ENCODE measurements at places on chromosomes 16 and 17.

DNA sequence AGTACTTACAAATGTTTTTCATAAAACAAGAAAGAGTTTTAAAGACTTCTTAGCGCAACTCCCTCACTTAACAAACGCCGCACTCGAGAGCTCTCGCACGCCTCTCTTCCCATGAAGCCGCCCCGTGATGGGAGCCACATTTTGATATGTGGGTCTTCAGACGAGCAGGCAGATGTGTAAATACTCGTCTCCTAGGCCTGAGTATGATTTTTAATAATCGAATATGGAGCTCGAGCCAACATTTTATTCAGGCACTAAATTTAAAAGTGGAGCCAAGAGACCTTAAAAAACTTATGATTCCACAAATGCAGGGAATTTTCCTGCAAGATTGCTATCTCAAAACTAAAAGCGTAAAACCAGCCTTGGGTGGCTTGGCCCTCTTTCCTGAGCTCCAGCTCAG is 55.4 kb downstream of the IRX6 start:
- DNase-seq = no peak
- no peaks in the 10 kb centered on the region for H3K4me1 ChIP-seq
- H3K27ac ChIP-seq = no peak overlapping the region
- H3K36me3 ChIP-seq = no peaks in the 10 kb centered on the region
- H3K4me3 ChIP-seq = no peak overlapping the region

DNA sequence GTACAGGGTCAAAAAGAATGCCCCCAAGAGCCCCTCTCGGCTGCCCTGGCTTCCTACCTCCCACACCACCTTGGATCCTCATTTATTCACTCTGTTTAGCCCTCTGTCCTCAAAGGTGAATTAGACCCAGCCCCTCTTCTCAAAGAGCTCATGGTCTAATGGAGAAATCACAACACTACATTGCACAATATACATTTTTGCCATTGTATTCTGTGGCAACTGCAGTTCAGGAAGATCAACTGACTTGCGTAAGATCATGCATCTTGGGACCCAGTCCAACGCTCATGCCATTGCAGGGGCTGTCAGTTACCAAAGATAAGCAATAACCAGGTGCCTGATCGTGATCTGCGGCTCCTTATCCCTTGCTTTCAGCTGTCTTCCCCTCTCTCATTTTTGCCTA is 1.4 kb downstream of the KRT38 start:
- H3K4me1 ChIP-seq = no peaks in the 10 kb centered on the region
- H3K4me3 ChIP-seq = no peak overlapping the region
- no peak for DNase-seq
- H3K36me3 ChIP-seq = no peaks in the 10 kb centered on the region
- no peak overlapping the region for H3K27ac ChIP-seq
- peaks cover 3% of the 10 kb centered on the region for H3K27me3 ChIP-seq

- no peaks in the 10 kb centered on the region for H3K36me3 ChIP-seq
- no peak for DNase-seq
- H3K4me1 ChIP-seq = no peaks in the 10 kb centered on the region
- H3K4me3 ChIP-seq = no peak overlapping the region
- no peak overlapping the region for H3K27ac ChIP-seq
These were observed 35.2 kb downstream of the NXN start for GRCh38 chr17:944266-944826.

- H3K4me1 ChIP-seq = peaks cover 85% of the 10 kb centered on the region
These were observed 746 bp upstream of the POLG2 start for GRCh38 chr17:64497565-64498035.

GRCh38 chr17:55549140-55549539 is 37.9 kb upstream of the SMIM36 start:
- no peaks in the 10 kb centered on the region for H3K36me3 ChIP-seq
- H3K27me3 ChIP-seq = peaks cover 19% of the 10 kb centered on the region
- no peak overlapping the region for H3K27ac ChIP-seq

DNA sequence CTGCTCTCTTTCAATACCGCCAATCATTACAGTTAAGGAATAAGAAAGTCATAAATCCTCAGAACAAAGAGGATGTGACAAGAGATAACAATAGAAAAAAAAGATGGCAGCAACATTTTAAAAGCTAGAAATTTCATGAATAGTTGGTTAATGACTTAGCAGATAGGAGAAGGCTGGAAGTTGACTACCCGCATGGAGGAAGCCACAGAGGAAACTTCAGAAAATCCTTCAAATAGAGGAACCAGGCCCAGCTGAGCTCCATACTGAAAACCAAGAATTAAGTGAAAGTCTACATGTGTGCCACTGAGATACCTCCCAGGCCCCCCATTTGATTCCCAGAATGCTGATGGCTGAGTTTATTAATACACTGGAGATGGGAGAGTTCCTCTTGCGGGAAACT is 109.3 kb downstream of the GSG1L start:
- peaks cover 13% of the 10 kb centered on the region for H3K27me3 ChIP-seq
- no peak overlapping the region for H3K27ac ChIP-seq
- H3K36me3 ChIP-seq = peaks cover 3% of the 10 kb centered on the region
- DNase-seq = no peak

DNA sequence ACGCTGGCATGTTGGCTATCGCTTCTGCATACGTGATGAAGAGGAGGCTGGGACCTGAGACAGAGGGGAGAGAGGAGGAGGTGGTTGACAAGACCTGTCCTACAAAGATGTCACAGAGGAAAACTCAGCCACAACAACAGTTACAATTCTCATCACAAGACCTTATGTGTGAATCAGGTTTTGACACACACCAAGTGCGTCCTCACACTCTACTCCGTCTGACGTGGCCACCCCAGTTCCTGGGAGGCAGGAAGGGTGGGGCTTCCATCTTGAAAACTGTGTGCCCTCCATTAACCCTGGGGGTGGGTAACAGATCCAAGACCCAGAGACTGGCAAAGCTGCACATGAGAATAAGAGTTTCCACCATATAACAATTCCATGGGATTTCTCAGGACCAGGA is 24.1 kb downstream of the SLC6A4 start:
- no peak overlapping the region for H3K27ac ChIP-seq
- H3K27me3 ChIP-seq = peaks cover 13% of the 10 kb centered on the region
- no peaks in the 10 kb centered on the region for H3K36me3 ChIP-seq
- no peak for DNase-seq
- H3K4me1 ChIP-seq = peaks cover 14% of the 10 kb centered on the region
- H3K4me3 ChIP-seq = no peak overlapping the region

DNA sequence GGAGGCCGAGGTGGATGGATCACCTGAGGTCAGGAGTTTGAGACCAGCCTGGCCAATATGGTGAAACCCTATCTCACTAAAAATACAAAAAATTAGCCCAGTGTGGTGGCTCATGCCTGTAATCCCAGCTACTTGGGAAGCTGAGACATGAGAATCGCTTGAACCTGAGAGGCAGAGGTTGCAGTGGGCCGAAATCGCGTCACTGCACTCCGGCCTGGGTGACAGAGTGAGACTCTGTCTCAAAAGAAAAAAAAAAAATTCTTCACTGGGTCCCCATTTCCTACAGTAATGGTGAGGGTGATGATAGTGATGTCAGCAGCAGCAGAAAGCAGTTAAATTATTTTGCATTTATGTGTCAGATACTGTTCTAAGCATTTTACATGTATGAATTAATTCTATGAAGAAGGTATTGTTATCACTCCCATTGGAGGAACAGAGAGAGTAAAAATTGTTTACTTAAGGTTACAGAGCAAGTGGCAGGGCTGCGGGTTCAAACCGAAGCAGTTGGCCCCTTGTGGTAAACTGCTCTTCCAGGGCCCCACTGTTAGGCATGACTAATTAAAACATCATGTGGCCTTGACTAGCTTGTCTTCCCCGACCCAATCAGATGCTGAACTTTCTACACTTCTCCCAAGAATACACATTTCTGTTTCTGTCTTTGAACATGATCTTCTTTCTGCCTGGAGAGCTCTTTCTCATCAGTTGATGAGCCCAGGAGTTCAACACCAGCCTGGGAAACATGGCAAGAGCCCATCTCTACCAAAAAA is 45.8 kb downstream of the STAT3 start:
- H3K4me3 ChIP-seq = peak overlapping the region; percentile 40
- DNase-seq = peak; percentile 70
- peak overlapping the region; percentile 74 for H3K27ac ChIP-seq

DNA sequence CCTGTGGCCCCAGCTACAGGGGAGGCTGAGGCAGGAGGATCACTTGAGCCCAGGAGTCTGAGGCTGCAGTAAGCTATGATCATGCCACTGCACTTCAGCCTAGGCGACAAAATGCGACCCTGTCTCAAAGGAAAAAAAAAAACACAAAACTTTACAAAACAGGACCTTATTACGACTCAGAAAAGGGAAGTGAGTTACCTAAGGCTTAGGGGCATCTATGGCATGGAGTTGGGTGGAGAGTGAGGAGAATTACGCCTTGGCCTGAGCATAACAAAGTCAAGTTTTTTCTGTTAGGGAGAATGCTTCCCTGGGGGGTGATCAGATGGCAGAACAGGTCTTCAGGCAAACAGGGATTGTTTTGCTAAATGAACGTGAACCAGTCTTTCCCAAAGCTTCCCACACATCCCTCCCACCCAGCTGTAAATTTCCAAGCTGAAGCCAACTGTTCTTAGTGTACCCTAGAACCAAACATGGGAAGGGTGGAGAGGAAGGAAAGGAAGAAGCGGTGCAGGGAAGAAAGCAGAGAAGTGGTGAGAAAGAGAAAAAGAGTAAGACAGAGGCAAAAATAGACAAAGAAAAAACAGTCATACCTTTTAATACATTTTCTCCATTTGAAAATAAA is 24.6 kb upstream of the TNRC6C start:
- peaks cover 6% of the 10 kb centered on the region for H3K4me1 ChIP-seq
- H3K4me3 ChIP-seq = no peak overlapping the region
- H3K27me3 ChIP-seq = peaks cover 24% of the 10 kb centered on the region
- no peak for DNase-seq
- H3K27ac ChIP-seq = no peak overlapping the region
- H3K36me3 ChIP-seq = no peaks in the 10 kb centered on the region

GRCh38 chr17:386141-386876 is 33.7 kb upstream of the RPH3AL start:
- H3K36me3 ChIP-seq = peaks cover 3% of the 10 kb centered on the region
- H3K4me3 ChIP-seq = peak overlapping the region; percentile 75
- H3K27ac ChIP-seq = no peak overlapping the region
- peak; percentile 72 for DNase-seq
- H3K4me1 ChIP-seq = peaks cover 17% of the 10 kb centered on the region

- peak within 1 kb of the TSS; percentile 97 for H3K27ac ChIP-seq
- peaks cover 14% of the 10 kb centered on the region for H3K4me1 ChIP-seq
- no peaks in the 10 kb centered on the region for H3K27me3 ChIP-seq
- peak; percentile 65 for DNase-seq
These were observed at the start of gene EME2 for GRCh38 chr16:1772362-1772907. Gene EME2, plus strand, starts transcription at chr16:1772810. Its CDS starts 418 bp downstream, at chr16:1773228.

DNA sequence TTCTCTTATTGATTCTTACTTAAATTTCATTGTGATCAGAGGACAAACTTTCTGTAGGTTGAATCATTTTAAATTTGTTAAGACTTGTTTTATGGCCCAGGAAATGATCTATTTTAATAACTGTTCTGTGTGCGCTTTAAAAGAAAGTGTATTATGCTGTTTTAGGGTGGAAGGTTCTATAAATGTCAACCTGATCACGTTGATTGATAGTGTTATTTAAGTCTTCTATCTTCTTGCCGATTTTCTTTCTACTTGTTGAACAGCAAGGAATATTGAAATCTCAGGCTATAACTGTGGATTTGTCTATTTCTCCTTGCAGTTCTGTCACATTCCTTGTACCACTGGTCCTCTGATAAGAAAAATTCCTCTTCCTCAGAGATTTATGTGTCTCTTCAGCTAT is 112.7 kb downstream of the TANC2 start:
- H3K27me3 ChIP-seq = no peaks in the 10 kb centered on the region
- no peaks in the 10 kb centered on the region for H3K36me3 ChIP-seq
- no peak for DNase-seq
- peaks cover 4% of the 10 kb centered on the region for H3K4me1 ChIP-seq

DNA sequence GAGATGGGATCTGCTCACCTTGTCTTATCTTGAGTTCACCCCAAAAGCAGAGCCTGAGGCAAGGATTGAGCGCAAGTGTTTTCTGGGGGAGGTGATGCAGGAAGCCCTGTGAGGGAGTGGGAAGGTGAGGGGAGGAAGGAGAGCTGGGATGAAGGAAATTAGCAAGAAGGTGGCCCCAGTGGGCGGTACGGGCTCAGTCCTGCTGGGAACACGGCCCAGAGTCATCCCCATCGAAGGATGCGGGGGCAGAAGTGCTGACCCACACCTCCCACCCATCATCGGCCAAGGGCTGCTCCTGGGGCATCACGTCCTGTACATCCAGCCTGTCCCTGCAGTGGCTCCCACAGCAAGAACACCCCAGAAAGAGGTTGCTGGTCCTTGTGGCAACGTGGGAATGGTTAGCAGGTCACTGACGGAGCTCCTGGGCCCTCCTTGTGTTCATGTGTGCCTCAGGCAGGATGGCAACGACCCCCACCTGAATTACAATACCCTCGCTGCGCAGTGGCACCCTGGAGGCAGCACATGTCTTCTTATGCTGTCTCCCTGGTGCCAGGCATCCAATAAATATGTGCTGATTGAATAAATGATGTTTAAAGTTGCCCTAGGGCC is 18.2 kb downstream of the C16orf95 start:
- H3K4me1 ChIP-seq = peaks cover 17% of the 10 kb centered on the region
- H3K27ac ChIP-seq = no peak overlapping the region
- no peaks in the 10 kb centered on the region for H3K36me3 ChIP-seq
- no peak for DNase-seq
- no peak overlapping the region for H3K4me3 ChIP-seq

GRCh38 chr17:48307814-48308411 is 122.1 kb downstream of the SKAP1 start:
- H3K4me3 ChIP-seq = no peak overlapping the region
- H3K36me3 ChIP-seq = peaks cover 6% of the 10 kb centered on the region
- H3K27me3 ChIP-seq = no peaks in the 10 kb centered on the region
- peak; percentile 54 for DNase-seq

DNA sequence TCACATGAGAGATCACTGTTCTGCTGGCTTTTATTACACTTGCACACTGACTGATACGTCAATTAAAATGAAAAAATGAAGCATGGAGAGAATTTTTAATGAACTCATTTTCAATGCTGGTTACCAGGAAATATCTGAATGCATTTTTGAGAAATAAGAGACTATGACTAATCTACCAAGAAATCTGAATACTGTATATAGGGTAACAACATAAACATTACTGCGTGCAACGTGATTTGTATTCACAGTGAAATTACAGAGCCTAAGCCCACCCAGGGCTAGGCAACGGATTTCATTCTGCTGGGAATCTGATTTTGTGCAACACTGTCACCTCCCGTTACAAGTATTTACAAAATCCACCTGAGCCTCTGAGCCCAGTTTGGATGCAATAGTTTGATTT is 23.8 kb upstream of the LCMT1 start:
- no peak overlapping the region for H3K27ac ChIP-seq
- no peak for DNase-seq
- H3K36me3 ChIP-seq = peaks cover 2% of the 10 kb centered on the region
- H3K27me3 ChIP-seq = no peaks in the 10 kb centered on the region
- no peak overlapping the region for H3K4me3 ChIP-seq

Measured in activated CD4-positive, alpha-beta memory T cell treated with anti-CD3 and anti-CD28 coated beads, Interleukin-2, amount 10 ng/mL, durations not matched to agents 7 days and 5 days (primary cell).